ENCODE measurements at places on chromosomes 5 and 9.

DNA sequence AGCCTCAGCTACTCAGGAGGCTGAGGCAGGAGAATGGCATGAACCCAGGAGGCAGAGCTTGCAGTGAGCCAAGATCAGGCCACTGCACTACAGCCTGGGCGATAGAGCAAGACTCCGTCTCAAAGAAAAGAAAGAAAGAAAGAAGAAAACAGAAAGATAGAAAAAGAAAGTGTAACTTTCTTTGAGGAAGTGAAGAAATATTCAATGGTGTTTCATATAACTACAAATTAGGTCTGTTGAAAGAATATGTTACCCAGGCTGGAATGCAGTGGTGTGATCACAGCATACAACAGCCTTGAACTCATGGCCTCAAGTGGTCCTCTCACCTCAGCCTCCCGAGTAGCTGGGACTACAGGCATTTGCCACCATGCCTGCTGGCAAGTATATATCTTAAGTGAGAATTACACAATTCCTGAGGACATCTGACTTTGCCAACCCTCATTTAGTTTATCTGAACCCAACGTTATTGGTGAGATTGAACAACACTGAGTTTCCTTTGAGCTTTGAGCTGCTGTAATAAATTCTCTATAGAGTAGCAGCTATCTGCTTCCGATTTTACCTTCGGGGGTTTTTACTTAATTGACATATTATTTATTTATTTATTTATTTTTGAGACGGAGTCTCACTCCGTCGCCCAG lies 2.0 kb upstream of the FAF2 start:
- H3K27me3 ChIP-seq: no peaks in the 10 kb centered on the region
- no peak for DNase-seq
- no peak overlapping the region for H3K4me3 ChIP-seq
- H3K4me1 ChIP-seq: peaks cover 23% of the 10 kb centered on the region
- H3K27ac ChIP-seq: no peak overlapping the region

GRCh38 chr5:1002836-1003235 lies 5.8 kb upstream of the NKD2 start:
- DNase-seq: no peak
- no peak overlapping the region for H3K27ac ChIP-seq
- peaks cover 6% of the 10 kb centered on the region for H3K4me1 ChIP-seq
- H3K36me3 ChIP-seq: no peaks in the 10 kb centered on the region

DNA sequence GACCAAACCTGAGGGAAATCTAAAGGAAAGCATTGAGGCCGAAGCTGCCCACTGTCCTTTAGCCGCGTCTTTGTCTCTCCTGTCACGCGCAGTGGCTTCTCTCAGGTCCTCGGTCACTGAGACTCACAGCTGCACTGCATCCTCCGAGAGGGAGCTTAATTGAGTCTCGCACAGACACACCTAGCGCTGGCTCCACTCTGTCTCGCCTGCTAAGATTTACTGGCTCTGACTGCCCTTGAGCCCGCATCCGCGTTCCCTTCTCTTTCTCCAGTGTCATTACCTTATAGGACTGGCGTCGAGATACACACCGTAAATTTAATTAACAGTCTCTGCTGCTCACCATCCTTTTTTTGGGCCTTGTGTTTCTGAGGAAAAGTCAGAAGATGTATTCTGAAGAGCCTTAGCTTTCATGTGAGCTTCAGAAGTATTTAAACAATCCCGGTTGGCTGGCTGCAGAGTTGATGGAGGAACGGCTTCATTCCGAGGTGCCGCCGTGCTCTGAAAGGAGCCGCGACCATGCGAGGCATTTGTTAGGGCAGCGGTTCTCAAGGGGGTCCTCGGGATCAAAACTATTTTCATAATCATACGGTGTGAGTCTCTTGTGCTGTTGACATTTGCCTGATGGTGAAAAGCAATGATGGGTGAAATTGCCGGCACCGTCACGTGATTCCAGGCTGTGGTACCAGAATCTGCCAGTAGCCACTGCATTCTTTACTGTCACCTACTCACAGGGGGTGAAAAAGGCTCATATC lies 58.3 kb downstream of the GPR107 start:
- no peak overlapping the region for H3K27ac ChIP-seq
- no peaks in the 10 kb centered on the region for H3K27me3 ChIP-seq
- no peak for DNase-seq

- no peak for DNase-seq
These were observed 876 bp downstream of the EGFLAM start for GRCh38 chr5:38259062-38259808.

GRCh38 chr5:40479939-40480338 lies 199.8 kb upstream of the PTGER4 start:
- DNase-seq: no peak
- no peak overlapping the region for H3K4me3 ChIP-seq

DNA sequence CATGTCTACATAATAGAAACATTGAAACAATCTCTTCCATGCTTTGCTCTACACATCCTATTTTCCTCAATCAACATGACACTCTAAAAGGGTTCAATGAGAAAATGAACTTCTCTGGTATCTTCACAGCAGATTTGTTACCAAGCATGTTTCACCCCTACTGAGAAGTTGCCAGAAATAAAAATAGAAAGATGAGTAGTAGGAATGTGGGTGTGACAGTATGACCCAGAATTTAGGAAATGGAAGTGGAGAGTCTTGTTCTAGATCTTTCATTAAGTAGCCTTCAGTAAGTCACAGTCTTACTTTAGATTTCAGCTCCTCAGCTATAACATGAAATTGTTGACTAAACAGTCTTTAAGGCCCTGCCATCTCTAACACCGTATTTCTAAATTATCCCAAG lies 581.8 kb downstream of the EFNA5 start:
- no peaks in the 10 kb centered on the region for H3K4me1 ChIP-seq
- no peak for DNase-seq
- no peaks in the 10 kb centered on the region for H3K27me3 ChIP-seq
- no peak overlapping the region for H3K27ac ChIP-seq
- no peak overlapping the region for H3K4me3 ChIP-seq
- no peaks in the 10 kb centered on the region for H3K36me3 ChIP-seq

GRCh38 chr9:124487260-124488182 lies 19.7 kb downstream of the NR5A1 start:
- no peak overlapping the region for H3K27ac ChIP-seq
- no peaks in the 10 kb centered on the region for H3K27me3 ChIP-seq
- H3K36me3 ChIP-seq: no peaks in the 10 kb centered on the region
- DNase-seq: no peak
- no peak overlapping the region for H3K4me3 ChIP-seq

GRCh38 chr9:91342575-91342974 lies 19.1 kb downstream of the AUH start:
- no peaks in the 10 kb centered on the region for H3K27me3 ChIP-seq
- H3K27ac ChIP-seq: no peak overlapping the region
- DNase-seq: no peak

Measured in naive thymus-derived CD4-positive, alpha-beta T cell (primary cell).